ENCODE measurements at places on chromosomes 12 and 14.

- DNase-seq: no peak
Observed at GRCh38 chr12:12946686-12947355, 5.1 kb downstream of the GPRC5D start.

GRCh38 chr14:96170961-96171592 lies 33.6 kb upstream of the BDKRB2 start:
- DNase-seq: peak; percentile 56

- no peak for DNase-seq
Observed at GRCh38 chr12:92400006-92400405, 254.4 kb upstream of the BTG1 start.

DNA sequence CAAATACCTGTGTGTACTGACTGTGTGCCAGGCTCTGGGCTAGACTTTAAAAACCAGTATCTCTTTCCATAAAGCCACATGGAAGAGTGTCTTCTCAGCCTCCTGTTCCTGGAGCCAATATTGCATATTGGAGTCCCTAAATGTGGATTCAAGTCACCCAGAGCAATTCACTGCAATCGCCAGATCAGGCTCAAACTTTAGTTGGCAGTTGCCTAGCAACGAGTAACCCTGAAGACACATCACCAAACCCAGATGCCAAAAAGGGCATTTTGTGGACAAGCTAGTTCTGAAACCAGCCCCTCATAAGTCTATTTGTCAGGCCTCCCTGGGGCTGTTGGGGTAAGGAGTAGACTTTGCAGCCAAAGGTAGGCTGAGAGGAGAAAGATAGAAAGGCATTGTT lies 13.7 kb downstream of the DPF3 start:
- no peak for DNase-seq

DNA sequence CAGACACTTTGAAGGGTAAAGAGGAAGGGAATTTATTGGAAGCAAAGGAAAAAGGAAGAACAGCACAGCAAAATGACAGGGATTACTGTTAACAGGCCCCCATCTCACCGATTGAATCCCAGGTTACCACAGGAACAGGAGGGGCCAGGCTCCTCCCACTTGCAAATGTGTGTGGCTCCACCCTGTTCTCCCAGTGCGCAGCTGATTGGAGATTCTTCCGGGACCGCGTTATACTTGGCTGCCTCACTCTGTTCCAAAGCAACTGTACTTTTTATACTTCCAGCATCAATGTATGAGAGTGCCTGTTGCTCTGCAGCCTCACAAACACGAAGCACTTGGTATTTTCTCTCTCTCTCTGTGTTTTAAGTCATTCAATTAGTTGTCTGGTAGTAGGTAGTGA lies 273.6 kb upstream of the MDGA2 start:
- no peak for DNase-seq

DNA sequence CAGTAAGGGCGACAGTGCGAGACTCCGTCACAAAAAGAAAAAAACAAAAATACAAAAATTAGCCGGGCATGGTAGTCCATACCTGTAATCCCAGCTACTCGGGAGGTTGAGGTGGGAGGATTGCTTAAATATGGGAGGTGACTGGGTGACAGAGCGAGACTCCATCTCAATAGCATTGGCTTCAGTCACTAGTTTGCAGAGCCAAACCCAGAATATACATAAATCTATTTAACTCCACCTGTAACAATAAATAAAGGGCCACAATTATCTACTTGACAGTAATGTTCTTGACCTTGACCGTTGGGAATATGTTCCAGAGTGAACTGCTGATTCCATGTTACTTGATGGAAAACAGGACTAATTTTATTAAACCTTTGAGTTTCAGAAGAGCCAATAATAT lies 198.9 kb upstream of the MDGA2 start:
- DNase-seq: no peak

DNA sequence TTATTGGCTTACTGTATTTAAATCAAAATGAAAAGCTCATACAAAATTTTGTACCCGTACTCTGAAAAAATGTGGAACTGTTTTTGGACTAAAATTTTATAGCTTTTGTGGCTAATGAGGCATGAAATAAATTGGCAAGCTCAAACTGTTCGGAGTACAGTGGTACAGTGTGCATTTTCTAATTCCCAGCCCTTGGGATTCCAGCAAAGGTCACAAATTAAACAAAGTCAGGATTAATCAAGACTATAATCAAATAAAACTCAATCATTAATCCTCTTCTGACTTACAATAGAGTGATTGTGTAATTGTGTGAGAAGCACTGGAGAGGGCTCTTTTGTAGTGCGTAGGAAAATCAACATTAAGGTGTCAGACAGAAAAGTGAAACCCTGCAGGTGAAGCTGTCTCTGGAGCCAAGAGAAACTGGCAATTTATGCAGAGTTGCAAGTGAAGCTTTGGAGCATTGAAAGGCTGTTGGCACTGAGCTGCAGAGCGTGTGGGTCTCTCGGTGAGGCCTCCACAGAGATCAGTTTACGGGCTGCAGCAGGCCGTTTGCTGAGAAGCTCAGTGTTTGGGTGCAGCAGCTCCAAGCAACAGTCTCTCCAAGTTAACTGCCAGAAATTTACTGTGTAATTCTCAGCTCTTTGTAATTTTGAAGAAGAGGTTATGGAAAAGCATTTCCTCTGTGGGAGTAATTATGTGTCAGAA lies 275.9 kb downstream of the FBXL14 start:
- no peak for DNase-seq

DNA sequence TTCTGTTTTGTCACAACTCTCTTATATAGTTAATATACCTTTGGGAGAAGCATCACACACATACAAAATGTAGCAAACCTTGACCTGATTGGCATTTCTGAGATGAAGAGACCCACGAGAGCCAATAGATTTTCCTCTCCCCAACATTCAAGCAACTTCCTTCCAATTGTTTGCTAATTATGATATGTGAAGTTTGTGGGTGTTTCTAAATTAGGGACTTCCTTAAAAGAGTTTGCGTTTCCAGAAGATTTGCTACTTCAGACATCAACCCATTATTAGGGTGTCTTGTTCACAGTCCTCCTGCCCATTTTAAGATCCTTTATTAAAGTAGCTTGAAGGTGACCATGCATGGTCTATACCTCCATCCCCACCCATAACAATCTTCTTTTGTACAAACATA lies 9.4 kb downstream of the AICDA start:
- no peak for DNase-seq

GRCh38 chr12:76627346-76628135 lies 68.0 kb upstream of the OSBPL8 start:
- no peak for DNase-seq

DNA sequence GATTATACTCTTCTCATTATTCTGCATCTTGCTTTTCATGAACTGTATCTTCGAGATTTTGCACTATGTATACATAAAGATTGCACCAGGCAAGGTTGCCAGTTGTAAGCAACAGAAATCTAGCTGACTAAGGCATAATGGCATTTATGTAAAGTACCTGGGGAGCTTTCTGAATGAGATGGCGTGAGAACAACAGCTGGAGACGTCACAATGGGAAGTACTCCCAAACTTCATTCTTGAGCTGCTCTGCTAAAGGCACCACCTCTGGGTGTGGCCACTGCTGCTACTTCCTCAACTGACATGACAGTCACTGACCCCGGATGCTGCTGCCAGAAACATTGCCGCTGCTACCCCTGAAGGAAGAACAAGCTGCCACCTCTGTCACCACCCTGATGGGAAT lies 220.7 kb downstream of the NOVA1 start:
- no peak for DNase-seq

DNA sequence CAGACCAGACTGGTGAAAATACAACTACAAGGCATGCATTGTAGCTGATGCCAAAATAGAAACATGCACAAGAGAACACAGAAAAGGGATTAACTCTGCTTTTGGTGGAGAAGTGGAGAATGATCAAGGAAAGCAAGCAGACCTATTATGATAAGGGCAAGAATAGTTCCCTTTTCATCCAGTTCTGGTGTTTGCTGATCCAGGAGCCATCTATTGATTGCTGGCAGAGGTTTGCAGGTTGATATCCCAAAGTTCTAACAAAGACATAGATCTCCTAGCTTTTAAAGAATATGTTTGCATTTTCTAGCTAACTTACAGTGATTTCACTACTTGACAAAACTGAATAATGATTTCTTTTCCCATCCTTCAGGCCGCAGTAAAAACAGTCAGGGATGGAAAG lies 166.2 kb upstream of the CDKN3 start:
- no peak for DNase-seq

DNA sequence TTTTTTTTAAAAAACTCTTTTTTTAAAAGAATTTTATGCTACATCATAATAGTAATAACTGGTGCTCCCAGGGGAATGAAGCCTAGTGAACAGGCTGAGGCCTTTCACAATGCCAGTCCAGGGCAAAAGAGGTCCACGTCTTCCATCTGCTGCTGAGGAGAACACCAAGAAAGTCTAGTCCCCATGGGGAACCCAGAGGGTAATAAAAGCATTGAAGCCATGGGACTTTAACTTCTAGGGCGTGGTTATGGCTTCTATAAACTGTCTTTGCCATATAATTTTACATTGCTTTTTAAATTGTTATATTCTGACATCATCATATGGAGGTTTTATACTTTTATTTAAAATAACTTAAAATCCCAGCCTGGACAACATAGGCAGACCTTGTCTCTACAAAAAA lies 64.3 kb downstream of the SLC16A7 start:
- no peak for DNase-seq

Data from spleen (tissue), 13 donors.